Mesothelial cell of epicardium (in vitro differentiated cells): ENCODE measurements at places on chromosomes 2 and 18. TPM values are rescaled to one million over a fixed set of nuclear protein-coding genes. Genes with fewer than 3 reads are reported as not detected.

DNA sequence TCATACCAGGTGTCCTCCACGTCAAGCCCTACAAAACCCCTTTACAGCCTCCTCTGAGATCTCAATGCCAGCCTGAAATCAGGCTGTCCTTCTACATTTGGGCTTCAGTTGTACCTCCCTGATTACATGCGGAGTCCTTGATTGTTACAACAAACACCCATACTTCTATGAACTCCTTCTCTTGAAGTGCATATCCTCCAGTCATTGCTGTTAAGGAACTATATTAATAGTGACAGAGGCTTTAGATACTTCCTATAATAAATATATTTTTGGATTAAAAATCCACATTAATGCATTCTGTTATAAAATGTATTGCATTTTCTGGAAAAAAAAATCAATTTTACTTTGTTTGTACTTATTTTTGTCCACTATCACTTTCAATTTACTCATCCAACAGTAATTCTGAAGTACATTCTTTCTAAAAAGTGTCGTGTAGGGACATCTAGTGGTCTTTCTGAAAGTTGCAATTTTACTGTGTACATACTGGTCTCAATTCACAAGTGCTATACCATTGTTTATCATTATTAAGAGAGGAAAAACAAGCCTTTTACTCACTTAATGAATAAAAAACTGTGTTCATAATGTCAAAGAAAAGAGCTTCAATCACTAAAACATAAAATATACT is 316.4 kb downstream of the DSEL start:
- no peak overlapping the region for H3K27ac ChIP-seq
- H3K4me1 ChIP-seq, result no peaks in the 10 kb centered on the region
- no peak overlapping the region for H3K4me3 ChIP-seq
- H3K36me3 ChIP-seq, result no peaks in the 10 kb centered on the region
- no peak for DNase-seq

- no peak overlapping the region for H3K27ac ChIP-seq
- H3K36me3 ChIP-seq, result no peaks in the 10 kb centered on the region
- H3K4me3 ChIP-seq, result no peak overlapping the region
Observed at GRCh38 chr2:75607400-75607798, 39.2 kb upstream of the MRPL19 start.

GRCh38 chr2:8514796-8515758 is 166.8 kb upstream of the ID2 start:
- no peak overlapping the region for H3K4me3 ChIP-seq
- DNase-seq, result no peak
- H3K27me3 ChIP-seq, result no peaks in the 10 kb centered on the region
- no peaks in the 10 kb centered on the region for H3K36me3 ChIP-seq
- H3K4me1 ChIP-seq, result no peaks in the 10 kb centered on the region

- DNase-seq, result no peak
- peaks cover 6% of the 10 kb centered on the region for H3K27me3 ChIP-seq
- H3K4me3 ChIP-seq, result no peak overlapping the region
- H3K36me3 ChIP-seq, result no peaks in the 10 kb centered on the region
- H3K4me1 ChIP-seq, result peaks cover 15% of the 10 kb centered on the region
Observed at GRCh38 chr18:9911226-9911625, 2.6 kb upstream of the VAPA start.

- DNase-seq, result no peak
- no peaks in the 10 kb centered on the region for H3K36me3 ChIP-seq
- H3K4me1 ChIP-seq, result peaks cover 20% of the 10 kb centered on the region
- no peak overlapping the region for H3K4me3 ChIP-seq
- no peak overlapping the region for H3K27ac ChIP-seq
Observed at GRCh38 chr2:69646714-69647113, 3.2 kb upstream of the AAK1 start.

DNA sequence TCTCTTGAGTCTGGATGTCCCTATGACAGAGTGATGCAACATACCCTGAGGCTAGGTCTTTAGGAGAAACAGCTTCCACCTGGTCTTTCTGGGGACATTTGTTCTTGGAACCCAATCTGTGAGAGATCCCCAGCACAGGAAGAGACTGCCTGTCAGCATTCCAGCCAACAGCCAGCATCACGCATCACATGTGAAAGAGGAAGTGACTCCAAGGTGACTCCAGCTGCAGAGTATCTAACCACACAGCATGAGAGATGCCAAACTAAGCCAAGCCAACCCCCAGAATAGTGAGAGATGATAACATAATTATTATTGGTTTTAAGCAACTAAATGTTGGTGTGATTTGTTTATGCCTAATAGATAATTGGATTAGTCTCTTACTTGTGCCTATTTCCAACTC is 35.7 kb downstream of the C18orf63 start:
- H3K4me3 ChIP-seq, result no peak overlapping the region
- no peak overlapping the region for H3K27ac ChIP-seq
- H3K36me3 ChIP-seq, result no peaks in the 10 kb centered on the region
- H3K4me1 ChIP-seq, result no peaks in the 10 kb centered on the region

Gene THSD7B
- total RNA-seq, result 0.16 to 0.31 TPM (median 0.22 TPM) in 3 replicates

- no peak for DNase-seq
- peaks cover 49% of the 10 kb centered on the region for H3K4me1 ChIP-seq
- no peak overlapping the region for H3K4me3 ChIP-seq
- peaks cover 2% of the 10 kb centered on the region for H3K36me3 ChIP-seq
- no peaks in the 10 kb centered on the region for H3K27me3 ChIP-seq
- H3K27ac ChIP-seq, result no peak overlapping the region
Observed at GRCh38 chr2:201128033-201128432, 12.1 kb downstream of the CFLAR start.

Gene NEU2
- not detected in 3 replicates for total RNA-seq

Gene RPRM
- 14.4 to 15.5 TPM (median 15.2 TPM) in 3 replicates for total RNA-seq

- no peak overlapping the region for H3K27ac ChIP-seq
- peaks cover 13% of the 10 kb centered on the region for H3K27me3 ChIP-seq
- H3K4me1 ChIP-seq, result no peaks in the 10 kb centered on the region
- H3K4me3 ChIP-seq, result no peak overlapping the region
- no peaks in the 10 kb centered on the region for H3K36me3 ChIP-seq
Observed at GRCh38 chr18:12091538-12092141, 2.0 kb upstream of the ANKRD62 start.

- H3K4me1 ChIP-seq, result peaks cover 2% of the 10 kb centered on the region
- no peak within 1 kb of the TSS for H3K4me3 ChIP-seq
- H3K27ac ChIP-seq, result no peak within 1 kb of the TSS
- no peaks in the 10 kb centered on the region for H3K36me3 ChIP-seq
Observed at GRCh38 chr2:169069341-169069740, at the start of gene DHRS9. Gene DHRS9, plus strand, starts transcription at chr2:169069563. Its CDS starts 12,019 bp downstream, at chr2:169081582.

Gene AQP12A
- total RNA-seq, result not detected in 3 replicates

- no peak for DNase-seq
- no peak overlapping the region for H3K27ac ChIP-seq
- H3K4me1 ChIP-seq, result peaks cover 8% of the 10 kb centered on the region
- H3K27me3 ChIP-seq, result no peaks in the 10 kb centered on the region
Observed at GRCh38 chr2:109200616-109201464, 71.8 kb downstream of the SH3RF3 start.

- no peak for DNase-seq
- peaks cover under 1% of the 10 kb centered on the region for H3K36me3 ChIP-seq
- H3K27me3 ChIP-seq, result no peaks in the 10 kb centered on the region
- H3K4me3 ChIP-seq, result no peak overlapping the region
Observed at GRCh38 chr2:33240178-33240577, 236.3 kb upstream of the RASGRP3 start.
